ENCODE measurements at places on chromosomes 2 and 18. TPM values are rescaled to one million over a fixed set of nuclear protein-coding genes. Genes with fewer than 3 reads are reported as not detected.

INHBB gene
- 1.6 TPM for total RNA-seq

CNTNAP5 gene
- not detected for total RNA-seq

SNORC gene
- 0.12 TPM for total RNA-seq

TNS1 gene
- 63.7 TPM for total RNA-seq

CRYGD gene
- not detected for total RNA-seq

VPS54 gene
- total RNA-seq = 15.4 TPM

ZNF514 gene
- 6.8 TPM for total RNA-seq

SPHKAP gene
- total RNA-seq = not detected

CD8B2 gene
- total RNA-seq = not detected

UGT1A5 gene
- not detected for total RNA-seq

RIT2 gene
- not detected for total RNA-seq

MOGAT1 gene
- total RNA-seq = not detected

EPB41L3 gene
- total RNA-seq = 49.5 TPM

IL18RAP gene
- total RNA-seq = not detected

RTKN gene
- 11.8 TPM for total RNA-seq

GNLY gene
- not detected for total RNA-seq

NDC80 gene
- total RNA-seq = 1.4 TPM

TMEM37 gene
- total RNA-seq = 7.6 TPM

Data from pericardium fibroblast (primary cell).